ENCODE measurements at places on chromosomes 5 and 9.
A peak's percentile ranks its signal among the peaks of the same experiment; 100 is the strongest.

DNA sequence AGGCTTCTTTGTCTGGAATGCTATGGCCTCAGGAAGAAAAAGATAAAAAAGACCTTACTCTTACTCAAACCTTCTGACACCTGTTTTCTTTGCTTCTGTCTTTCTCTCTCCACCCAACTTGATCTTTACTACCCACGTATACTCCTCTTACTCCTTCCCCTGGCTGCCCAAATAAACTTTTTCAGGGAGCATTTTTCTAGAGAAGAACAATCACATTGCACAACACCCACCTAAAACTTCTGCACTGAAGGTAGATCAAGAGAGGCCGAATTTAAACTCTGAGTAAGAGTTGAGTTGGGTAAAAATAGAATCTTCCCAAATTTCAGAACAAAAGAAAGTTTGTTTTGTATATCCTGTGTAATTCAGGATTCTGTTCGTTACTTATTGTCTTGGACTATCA, 3.9 kb downstream of the TEX48 start:
- DNase-seq: no peak

DNA sequence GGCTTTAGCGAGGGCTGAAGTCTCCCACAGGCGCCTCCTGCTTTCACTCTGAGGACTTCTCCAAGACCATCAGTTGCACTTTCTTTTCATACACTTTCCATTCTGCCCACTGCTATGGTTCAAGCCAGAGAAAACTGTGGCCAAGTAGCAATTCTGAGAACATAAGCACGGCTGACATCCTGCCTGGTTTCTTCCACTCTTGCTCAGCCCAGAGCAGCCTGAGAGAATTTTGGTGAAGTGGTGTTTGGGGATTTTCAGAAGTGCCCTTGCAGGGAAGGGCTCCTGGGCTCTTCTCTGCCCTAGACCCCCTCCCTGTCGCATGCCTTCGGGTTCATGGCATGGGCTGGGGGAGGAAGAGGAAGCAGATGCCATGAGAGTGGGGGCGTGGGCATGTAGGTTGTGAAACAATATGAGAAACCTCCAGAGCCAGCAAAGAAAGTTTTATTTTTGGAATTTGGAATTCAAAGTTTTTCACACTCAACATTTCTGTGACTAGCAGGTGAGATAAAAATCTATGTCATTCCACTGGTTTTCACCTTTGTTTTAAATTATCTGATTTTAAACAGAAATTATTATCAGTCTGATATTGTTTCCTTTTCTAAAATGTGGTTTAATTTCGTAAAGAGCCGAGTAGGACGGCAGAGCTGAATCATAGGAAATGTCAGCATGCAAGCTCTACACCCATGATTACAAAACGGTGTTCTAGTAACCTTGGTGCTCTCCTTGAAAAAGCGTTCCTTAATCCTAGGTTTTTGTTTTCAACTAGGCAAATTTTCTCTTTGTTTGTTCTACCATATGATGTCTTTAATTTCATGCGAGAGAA, 27.8 kb upstream of the TNFSF8 start:
- peak; percentile 23 for DNase-seq

DNA sequence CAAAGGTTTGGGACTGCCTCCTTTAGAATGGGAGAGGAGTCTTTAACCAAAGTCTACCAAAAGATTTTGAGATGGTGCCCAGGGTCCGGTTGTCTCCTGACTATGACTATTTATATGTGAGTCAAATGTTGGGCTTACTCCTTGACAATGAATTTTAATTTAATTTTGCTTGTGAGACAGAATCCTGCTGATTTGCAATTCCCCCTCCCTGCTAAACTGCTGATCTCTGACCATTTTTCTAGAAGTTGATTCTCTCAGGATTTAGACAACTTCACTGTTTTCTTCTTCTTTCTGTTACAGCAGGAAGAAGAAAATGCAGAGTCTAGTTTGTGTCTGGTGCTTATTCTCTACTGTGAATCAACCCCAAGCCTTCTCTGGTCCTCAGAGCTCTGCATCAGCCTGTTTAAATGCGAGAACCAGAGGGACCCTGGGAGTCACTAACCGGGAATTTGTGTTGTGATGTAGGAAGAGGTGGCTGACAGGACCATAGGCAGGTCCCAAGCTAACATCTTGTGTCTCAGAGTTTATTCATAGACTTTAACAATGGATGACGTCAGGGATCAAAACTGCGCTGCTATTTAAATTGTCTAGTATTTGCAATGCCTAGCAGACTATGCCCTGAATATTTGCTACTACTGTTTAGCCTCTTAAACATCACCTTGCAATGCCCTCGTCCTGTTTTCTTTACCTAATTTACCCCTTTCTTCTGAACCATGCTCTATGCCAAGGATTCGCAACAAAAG, 124.0 kb upstream of the TAF11L2 start:
- no peak for DNase-seq

GRCh38 chr5:80172067-80172695, 83.7 kb downstream of the SERINC5 start:
- no peak for DNase-seq

DNA sequence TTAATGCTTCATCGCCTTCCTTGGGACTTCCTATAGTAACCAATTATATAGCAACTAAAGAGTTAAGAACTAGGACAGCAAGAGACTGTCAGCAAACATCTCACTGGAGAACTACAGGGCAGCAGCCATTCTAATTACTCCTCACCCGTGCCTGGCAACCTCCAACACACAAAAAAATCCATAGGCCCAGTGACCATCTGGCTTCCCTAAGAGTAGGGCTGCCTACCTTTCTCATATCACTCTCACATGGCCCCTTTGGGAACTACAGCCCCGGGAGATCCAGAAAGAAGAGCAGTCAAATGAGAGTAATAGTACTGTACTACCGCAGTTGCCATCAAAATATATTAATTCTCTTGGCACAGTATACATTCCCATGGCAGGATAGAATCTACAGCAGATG, 5.7 kb downstream of the DCAF10 start:
- DNase-seq: no peak

GRCh38 chr9:72537671-72538070, 16.3 kb downstream of the TMC1 start:
- DNase-seq: no peak

All from activated CD4-positive, alpha-beta T cell treated with anti-CD3 and anti-CD28 coated beads for 24 hours (primary cell).